Right ventricle myocardium inferior (tissue), 1 donor: ENCODE measurements at places on chromosomes 3 and 15. TPM values are rescaled to one million over a fixed set of nuclear protein-coding genes. Genes with fewer than 3 reads are reported as not detected.

Gene C2CD4A
- total RNA-seq = not detected

Gene CTXN2
- total RNA-seq = not detected

Gene RETNLB
- not detected for total RNA-seq

DNA sequence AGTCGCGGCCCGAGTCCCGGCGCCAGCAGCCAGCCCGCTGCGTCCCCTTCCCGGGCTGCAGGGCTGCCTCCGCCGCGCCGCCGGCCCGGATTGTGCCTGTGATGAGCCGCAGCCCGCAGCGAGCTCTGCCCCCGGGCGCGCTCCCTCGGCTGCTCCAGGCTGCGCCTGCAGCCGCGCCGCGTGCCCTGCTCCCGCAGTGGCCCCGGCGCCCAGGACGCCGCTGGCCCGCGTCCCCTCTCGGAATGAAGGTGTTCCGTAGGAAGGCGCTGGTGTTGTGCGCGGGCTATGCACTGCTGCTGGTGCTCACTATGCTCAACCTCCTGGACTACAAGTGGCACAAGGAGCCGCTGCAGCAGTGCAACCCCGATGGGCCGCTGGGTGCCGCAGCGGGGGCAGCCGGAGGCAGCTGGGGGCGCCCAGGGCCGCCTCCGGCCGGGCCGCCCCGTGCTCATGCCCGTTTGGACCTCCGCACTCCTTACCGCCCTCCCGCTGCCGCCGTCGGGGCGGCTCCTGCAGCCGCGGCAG, 1.2 kb downstream of the CHST2 start:
- no peak for DNase-seq

DNA sequence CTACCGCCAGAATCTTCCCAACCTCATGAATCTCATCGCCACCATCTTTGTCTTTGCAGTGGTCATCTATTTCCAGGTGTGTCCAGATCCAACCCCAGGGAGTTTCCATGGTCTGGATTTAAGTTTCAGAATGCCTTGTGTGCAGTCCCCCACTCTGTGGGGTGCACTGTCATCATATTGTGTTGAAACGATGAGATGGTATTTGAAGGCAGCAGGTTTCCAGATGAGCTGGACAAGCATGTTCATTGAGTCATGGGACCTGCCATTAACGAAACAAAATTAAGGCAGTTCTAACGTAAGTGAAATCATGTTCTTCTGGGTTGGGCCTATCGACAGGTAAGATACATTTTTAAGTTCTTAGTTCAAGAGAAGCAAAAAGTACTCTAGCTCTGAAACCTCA, 12.7 kb downstream of the SEC61A1 start:
- no peak for DNase-seq

Gene NTRK3
- 5.1 TPM for total RNA-seq

GRCh38 chr3:146308682-146309081, 57.8 kb upstream of the PLSCR4 start:
- DNase-seq = no peak

DNA sequence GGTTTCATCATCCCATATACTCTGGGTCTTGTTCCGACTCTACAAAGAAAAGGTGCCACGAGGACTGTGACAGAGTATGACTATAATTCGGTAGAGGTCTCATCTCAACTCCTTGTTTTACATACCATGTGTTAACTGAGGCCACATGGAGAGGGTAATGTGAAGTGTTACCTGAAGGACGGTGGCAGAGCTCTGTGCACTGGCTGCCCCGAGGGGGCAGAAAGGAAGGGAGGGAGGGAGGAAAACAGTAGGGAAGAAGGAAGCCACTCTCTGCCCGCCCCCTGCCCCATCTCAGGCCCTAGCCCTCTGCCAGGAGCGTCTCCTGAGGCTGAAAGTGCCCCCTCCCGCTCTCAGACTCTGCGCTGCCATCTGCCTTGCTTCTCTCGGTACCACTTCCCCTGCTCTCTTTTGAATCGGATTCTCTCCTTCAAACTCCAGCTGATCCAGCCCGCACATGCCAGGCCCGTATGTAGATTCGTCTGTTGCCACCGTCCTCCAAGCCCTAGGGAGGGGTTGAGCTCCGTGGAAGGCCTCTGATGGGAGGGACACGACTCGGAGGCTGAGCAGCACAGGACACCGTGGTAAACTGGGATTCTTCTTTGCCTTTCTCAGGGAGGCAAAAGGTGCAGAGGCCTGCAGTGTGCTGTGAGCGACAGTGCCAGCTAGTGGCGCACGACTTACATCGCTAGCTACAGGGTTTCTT, 70.5 kb upstream of the ATP10A start:
- no peak for DNase-seq

DNA sequence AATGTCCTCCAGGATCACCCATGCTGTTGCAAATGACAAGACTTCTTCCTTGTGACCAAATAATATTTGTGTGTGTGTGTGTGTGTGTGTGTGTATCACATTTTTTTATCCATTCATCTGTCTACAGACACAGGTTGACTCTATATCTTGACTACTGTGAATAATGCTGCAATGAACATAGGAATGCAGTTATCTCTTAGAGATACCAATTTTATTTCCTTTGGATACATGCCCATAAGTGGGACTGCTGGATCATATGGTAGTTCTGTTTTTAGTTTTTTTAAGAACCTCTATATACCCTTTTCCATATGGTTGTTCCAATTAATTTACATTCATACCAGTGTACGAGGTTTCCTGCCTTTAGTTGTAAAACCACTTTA, 41.7 kb downstream of the GPR176 start:
- no peak for DNase-seq

Gene ALDH1L1
- total RNA-seq = 23.1 TPM

Gene WDR93
- not detected for total RNA-seq

Gene TIMMDC1
- 340 TPM for total RNA-seq

DNA sequence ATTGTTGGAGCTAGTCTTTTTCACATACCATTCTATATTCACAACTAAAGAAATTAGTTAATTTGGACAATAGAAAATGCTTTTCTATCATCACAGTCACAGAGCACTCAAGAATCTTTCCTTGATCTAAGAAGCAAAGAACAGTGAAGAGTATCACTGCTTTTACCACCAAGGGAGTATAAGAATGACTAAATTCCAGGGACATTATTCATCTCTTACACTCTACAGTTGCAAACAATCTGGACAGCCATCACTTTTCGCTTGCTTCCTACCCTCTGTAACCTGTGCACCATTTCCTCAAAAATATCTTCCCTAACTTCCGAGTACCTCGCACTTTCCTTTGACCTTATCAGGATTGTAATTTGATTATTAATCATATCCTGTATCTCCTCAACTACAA, 359.5 kb upstream of the TMCO5A start:
- no peak for DNase-seq

- no peak for DNase-seq
Observed at GRCh38 chr3:10423171-10423882, 82.1 kb downstream of the ATP2B2 start.

DNA sequence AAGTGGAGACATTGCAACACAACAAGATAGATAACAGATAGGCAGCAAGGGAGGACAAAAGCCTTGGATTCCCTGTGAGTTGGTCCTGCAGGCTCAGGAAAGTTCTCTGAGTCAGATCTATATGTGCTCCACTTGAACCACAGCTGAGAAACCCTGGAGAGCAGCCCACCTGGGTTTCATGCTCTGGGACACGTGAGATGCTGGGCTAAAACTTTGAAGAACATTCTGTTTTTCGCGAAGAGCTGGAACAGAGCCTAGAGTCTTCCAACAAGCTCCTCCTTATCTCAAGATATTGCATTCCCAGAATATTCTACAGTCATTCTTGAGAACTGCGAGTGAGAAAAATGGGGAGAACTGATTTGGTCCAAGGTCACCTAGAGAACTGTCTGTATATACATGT, 583.0 kb upstream of the ROBO1 start:
- no peak for DNase-seq

Gene ST8SIA2
- 3.1 TPM for total RNA-seq
